ENCODE measurements at places on chromosomes 11 and 22. TPM values are rescaled to one million over a fixed set of nuclear protein-coding genes. Genes with fewer than 3 reads are reported as not detected.

GGTLC2 gene
- not detected for total RNA-seq

ANO1 gene
- 0.40 TPM for total RNA-seq

DNA sequence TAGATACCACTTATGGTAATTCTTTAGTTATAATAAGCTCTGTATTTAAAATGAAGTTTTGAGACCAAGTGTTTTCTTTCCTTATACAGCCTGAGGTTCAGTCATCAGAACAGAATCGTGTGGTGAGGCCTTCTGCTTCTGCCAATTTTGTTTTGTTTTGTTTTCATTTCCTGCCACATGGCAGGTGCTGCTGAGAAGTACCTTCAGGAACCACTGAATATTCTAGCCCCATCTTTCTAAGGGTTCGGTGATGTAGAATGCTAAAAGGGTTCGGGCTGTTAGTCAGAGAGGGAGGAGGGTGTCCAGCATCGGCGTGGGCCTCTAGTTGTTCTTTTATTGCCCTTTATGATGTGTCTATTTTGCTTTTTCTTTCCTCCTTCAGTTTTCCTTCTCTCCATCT, 25.8 kb downstream of the TNRC6B start:
- no peak overlapping the region for H3K27ac ChIP-seq
- H3K4me3 ChIP-seq = no peak overlapping the region
- no peaks in the 10 kb centered on the region for H3K4me1 ChIP-seq
- no peaks in the 10 kb centered on the region for H3K36me3 ChIP-seq
- no peaks in the 10 kb centered on the region for H3K27me3 ChIP-seq
- no peak for DNase-seq

DNA sequence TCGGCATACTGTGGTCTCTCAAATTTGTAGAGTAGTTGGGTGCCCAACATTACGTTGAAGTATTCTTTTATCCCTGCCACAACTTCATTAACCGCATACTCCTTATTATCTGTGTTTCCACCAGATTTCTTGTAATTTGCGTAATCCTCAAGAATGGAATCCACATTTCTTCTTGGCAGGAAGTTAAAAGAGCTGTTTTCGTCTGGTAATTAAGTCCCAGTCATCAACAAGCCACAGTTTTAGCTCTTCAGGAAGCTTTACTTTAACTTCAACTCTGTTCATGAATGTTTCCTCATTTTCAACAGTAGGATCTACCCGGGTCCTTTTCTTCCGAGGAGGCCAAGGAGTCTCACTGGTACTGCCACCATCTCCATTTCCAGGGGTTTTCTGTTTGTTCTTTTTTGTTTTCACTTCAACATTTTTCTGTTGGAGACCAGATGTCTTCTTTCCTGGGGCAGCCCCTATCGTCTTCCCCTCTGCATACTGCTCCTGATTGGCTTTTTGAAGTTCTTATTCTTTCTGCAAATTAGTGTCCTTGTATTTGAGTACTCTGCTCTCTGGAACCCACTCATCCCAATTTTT, 30.3 kb downstream of the PDE3B start:
- no peak overlapping the region for H3K27ac ChIP-seq
- no peaks in the 10 kb centered on the region for H3K4me1 ChIP-seq
- no peaks in the 10 kb centered on the region for H3K36me3 ChIP-seq
- no peak for DNase-seq
- H3K4me3 ChIP-seq = no peak overlapping the region

DNA sequence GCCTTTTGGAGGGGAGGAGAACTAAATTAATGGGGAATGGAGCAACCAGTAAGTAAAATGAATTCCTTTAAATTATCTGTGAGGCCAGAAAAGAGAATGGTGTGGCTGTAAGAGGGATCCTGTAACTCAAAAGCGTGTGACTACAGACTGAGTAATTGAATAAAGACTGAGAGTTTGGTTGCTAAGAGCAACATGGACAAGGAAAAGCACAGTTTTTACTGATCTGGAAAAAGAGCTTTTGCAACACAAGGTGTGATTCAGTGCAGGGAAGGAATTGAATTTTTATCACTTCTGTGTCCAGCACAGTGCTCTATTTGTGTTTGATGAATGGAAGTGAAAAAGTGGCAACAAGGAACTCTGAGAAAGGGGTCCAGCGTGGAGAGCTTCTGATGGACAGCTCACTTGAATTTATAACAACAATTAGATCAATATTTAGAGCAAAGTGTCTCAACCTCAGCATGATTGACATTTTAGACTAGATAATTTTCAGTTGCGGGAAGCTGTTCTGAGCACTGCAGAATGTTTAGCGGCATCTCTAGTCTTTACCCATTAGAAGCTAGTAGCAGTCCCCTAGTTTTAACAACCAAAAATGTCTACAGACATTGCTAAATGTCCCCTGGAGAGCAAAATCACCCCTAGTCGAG, 202.8 kb upstream of the BDNF start:
- no peaks in the 10 kb centered on the region for H3K27me3 ChIP-seq
- peaks cover 10% of the 10 kb centered on the region for H3K4me1 ChIP-seq
- H3K27ac ChIP-seq = no peak overlapping the region

DNA sequence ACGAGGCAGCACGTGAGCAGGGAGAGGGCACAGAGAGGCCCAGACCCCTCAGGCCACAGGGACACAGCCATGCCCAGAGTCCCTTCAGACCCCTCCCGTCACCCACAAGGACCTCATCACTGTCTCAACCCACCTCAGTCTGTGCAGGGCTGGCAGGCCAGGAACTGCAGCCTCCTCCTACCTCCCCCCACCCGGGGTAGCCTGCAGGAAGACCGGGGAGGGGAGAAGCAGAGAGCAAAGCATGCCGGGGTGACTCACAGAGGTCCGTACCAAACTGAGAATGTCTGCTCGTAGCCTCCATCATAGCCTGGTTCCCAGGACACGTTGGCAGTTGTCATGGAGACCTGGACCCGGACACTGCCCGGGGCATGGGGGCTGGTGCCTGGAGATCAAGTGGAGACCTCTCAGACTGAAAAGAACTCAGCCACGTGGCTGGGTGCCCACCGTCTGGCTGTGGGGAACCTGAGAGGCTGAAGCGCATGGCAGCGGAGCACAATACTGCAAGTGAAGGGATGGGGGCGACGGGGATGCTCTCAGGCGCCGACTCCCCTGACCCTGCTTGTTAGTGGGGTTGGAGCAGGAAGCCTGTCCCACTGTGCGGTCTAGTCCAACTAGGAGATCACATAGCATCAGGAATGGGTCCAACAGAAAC, 27.2 kb downstream of the IGSF9B start:
- H3K27ac ChIP-seq = no peak overlapping the region
- no peak overlapping the region for H3K4me3 ChIP-seq
- H3K4me1 ChIP-seq = no peaks in the 10 kb centered on the region
- H3K27me3 ChIP-seq = no peaks in the 10 kb centered on the region

GRCh38 chr22:39089928-39090327, 7.1 kb upstream of the APOBEC3H start:
- H3K4me1 ChIP-seq = no peaks in the 10 kb centered on the region
- H3K36me3 ChIP-seq = no peaks in the 10 kb centered on the region
- no peak for DNase-seq
- no peak overlapping the region for H3K27ac ChIP-seq
- H3K4me3 ChIP-seq = no peak overlapping the region
- no peaks in the 10 kb centered on the region for H3K27me3 ChIP-seq

- H3K27me3 ChIP-seq = no peaks in the 10 kb centered on the region
- no peak overlapping the region for H3K27ac ChIP-seq
- H3K4me3 ChIP-seq = no peak overlapping the region
- no peaks in the 10 kb centered on the region for H3K36me3 ChIP-seq
- no peak for DNase-seq
Measured at GRCh38 chr22:29584975-29585374, 4.1 kb upstream of the NIPSNAP1 start.

GRCh38 chr11:76783294-76783895, at the start of gene TSKU:
TSKU (plus strand) TSS chr11:76783356; CDS start chr11:76795617, 12,261 bp downstream.
- H3K36me3 ChIP-seq = no peaks in the 10 kb centered on the region
- H3K4me1 ChIP-seq = peaks cover 2% of the 10 kb centered on the region
- H3K4me3 ChIP-seq = peak within 1 kb of the TSS; percentile 91

DNA sequence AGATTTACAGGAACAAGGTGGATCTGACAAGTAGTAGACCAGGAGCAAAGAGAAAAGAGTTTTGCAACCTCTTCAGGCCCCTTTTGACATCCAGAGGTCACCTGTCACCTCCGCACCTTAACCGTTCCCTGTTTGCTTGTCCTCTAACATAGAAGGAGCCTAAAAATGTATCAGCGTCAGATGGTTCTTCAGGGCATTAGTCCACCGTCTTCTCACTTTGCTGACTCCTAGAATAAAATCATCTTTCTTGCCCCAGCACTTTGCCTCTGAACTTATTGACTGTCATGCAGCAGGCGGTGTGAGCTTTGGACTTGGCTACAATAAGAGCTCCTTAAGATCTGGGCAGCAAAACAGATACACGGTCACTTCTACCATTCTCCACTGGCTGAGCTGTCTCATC, 339.7 kb upstream of the B3GAT1 start:
- no peaks in the 10 kb centered on the region for H3K4me1 ChIP-seq
- H3K27ac ChIP-seq = no peak overlapping the region

DNA sequence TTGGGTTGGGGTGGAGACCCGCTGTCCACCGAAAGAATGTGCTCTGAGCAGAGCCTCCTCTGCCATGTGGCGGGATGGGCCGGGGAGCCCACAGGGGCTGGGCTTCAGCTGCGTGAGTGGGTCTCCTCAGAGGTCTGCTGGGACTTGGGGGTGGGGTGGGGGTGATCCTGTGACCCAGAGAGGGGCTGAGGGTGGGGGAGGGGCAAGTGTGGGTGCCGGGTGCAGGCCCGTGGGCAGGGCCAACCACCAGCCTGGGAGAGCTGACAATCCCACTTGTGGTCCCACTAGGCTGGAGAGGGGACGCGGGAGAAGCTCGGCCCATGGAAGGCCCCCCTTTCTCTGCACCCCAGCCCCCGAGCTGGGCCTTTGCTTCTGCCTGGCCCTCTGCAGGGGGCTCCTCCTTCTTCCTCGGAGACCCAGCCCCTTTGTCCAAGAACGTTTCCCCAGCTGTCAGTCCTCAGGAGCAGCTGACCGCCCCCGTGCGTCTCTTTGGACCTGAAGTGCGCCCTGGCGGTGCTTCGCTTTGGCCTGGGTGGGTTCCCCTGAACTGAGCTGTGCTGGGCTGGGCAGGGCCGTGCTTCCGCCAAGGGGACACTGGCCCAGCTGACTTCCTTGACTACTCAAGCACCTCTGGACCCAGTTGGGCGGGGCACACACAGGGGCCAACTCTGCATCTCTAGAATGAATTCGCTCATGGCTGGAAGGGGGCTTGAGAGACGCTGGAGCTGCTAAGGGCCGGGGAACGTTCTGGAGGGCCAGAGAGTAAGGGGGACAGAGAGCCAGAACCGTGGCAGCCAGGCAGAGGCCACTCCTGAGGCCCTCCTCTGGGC, 30.2 kb downstream of the OSBPL5 start:
- no peaks in the 10 kb centered on the region for H3K36me3 ChIP-seq
- no peak overlapping the region for H3K27ac ChIP-seq
- no peaks in the 10 kb centered on the region for H3K27me3 ChIP-seq
- no peaks in the 10 kb centered on the region for H3K4me1 ChIP-seq

DNA sequence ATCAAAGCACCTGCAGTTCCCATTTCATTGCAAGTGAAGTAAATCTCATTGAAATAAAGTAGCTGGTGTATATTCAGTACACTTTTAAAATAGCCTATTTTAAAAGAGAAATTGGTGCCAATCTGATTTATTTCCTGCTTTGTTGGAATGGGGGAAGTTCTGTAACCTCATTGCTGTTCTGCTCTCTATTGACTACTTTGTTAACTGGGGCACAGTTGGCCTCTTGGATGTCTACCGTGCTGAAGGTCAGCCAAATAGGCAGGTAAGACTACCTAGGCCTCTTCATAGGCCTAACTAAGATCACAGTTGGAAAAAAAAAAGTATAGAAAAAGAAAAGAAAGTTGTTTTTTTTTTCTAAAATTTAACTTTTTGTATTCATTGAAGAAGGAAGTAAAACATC, 9.2 kb downstream of the CTNND1 start:
- peaks cover 46% of the 10 kb centered on the region for H3K4me1 ChIP-seq
- DNase-seq = no peak
- no peaks in the 10 kb centered on the region for H3K27me3 ChIP-seq
- H3K4me3 ChIP-seq = no peak overlapping the region
- no peak overlapping the region for H3K27ac ChIP-seq

DNA sequence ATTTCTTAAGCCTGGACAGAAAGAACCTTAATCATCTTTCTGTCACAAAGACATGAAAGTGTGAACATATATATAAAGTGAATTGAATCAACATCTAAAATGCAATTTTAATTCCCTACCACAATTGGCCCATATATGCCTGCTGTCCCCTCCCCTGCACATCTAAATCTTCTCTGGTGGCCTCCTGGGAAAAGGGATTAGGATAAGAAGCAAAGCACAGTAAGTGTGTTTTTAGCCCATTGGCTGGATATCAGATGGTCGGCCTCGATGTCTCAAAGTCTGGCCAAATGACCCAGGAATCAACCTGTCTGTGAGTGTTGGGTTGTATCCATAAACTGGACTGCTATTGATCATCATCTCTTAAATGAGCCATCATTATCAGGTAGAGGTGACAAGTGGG, 5.8 kb downstream of the MMP3 start:
- H3K27me3 ChIP-seq = peaks cover 5% of the 10 kb centered on the region
- no peak overlapping the region for H3K27ac ChIP-seq
- DNase-seq = no peak
- H3K4me3 ChIP-seq = no peak overlapping the region

DNA sequence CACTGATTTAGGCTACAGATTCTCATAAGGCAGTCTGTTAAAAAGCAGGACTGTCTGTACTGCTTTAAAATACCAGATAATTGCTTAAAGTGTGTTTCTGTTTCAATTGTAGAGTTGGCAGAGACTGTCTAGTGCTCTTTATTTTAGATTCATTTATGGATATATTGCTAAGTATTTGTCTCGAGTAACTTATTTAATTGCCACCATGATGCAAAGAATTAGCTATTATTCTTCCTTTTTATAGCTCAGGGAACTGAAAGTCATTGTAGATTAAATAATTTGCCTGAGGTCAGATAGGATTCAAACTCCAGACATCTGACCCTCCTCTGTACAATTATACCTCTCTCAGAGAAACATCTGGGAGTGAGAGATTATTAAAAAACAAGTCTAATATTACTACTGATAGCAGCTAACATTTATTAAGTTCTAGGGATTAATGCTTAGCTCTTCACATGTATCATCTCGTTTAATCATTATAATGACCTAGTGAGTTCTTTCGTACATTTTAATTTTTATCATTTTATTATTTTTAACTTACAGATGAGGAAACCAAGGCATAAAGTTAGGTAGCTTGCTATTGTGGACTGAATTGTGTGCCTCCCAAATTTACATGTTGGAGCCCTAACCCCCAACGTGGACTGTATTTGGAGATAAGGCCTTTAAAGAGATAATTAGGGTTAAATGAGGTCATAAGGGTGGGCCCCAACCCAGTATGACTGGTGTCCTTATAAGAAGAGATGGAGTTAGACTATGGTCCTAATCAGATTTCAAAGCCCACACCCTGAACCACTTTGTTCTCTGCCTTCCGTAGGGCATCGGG, 19.7 kb upstream of the RAG2 start:
- H3K27ac ChIP-seq = no peak overlapping the region
- no peaks in the 10 kb centered on the region for H3K36me3 ChIP-seq
- no peaks in the 10 kb centered on the region for H3K27me3 ChIP-seq
- peaks cover 2% of the 10 kb centered on the region for H3K4me1 ChIP-seq
- DNase-seq = no peak

GRCh38 chr11:117872975-117873827, 3.3 kb downstream of the FXYD6 start:
- H3K36me3 ChIP-seq = no peaks in the 10 kb centered on the region
- H3K27me3 ChIP-seq = peaks cover 52% of the 10 kb centered on the region
- no peak for DNase-seq
- H3K4me1 ChIP-seq = no peaks in the 10 kb centered on the region
- no peak overlapping the region for H3K4me3 ChIP-seq
